Activated CD4-positive, alpha-beta T cell treated with anti-CD3 and anti-CD28 coated beads, Interleukin-2, amount 50 U/mL, for 48 hours (primary cell): ENCODE measurements at places on chromosomes 6 and 20.

- no peak for DNase-seq
Observed at GRCh38 chr20:2204021-2204420, 91.8 kb upstream of the TGM3 start.

- no peak for DNase-seq
Observed at GRCh38 chr6:16767765-16768476, 6.7 kb upstream of the ATXN1 start.

- DNase-seq, result no peak
Observed at GRCh38 chr6:36809941-36810803, 29.1 kb downstream of the CPNE5 start.

- no peak for DNase-seq
Observed at GRCh38 chr6:113530769-113531168, 326.4 kb upstream of the MARCKS start.
